Nucleus accumbens (tissue), 56 donors: ENCODE measurements at places on chromosomes 12 and 14.

DNA sequence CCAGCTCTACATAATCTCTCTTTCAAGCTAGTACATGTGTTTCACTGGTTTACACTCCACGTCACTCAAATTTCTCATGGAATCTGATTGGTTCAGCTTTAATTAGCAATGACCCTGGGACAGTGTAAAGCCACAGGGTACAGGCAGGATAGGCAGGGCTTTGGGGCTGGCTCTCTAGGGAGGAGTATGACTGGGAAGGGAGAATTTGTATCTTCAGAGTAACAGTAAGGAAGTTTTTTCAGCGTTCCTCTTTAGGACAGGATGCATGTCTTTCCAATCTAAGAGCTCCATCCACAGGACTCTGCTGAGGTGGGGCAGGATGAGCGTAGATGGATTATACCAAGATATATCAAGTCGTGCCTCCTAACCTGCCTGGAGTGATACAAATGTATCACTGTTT, 112.0 kb upstream of the CLEC14A start:
- no peak for DNase-seq

- no peak for DNase-seq
Observed at GRCh38 chr12:31005944-31006361, 67.7 kb upstream of the DDX11 start.

DNA sequence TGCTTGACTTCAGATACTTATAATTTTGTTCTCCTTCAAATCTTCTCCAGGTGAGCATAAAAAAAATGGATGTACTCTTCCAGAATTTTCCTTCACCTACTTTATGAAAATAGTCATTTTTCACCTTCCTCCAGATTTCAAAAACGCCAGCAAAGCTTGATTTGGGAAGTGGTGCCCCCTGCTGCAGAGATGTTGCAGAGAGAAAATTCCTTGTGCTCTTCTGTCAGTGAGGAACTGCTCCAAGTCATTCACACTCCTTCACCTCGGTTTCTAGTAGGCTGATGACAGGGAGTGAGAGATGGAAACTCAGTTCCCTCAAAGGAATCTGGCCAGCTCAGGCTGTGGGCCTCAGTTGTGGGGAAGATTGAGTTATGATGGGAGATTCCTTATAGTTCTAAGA, 24.2 kb upstream of the RNASE3 start:
- peak; percentile 11 for DNase-seq

GRCh38 chr12:19893514-19893913, 454.2 kb downstream of the AEBP2 start:
- no peak for DNase-seq

DNA sequence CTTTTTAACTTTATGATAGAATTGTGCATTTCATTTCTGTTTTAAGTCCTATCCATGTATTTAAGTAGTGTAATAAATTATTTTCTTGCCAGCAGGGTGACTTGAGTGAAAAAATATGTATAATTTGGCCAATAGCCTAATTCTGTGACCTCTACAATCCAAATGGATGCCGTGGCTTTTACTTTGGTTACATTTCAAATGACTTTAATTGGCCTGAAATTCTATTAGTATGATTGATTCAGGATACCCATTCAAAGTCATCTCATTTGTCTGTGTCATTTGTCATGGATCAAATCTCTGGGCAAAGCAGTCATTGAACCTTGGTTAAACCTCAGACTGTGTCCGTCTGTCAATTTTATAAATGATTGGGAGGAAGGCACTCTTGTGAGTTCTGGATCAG, 29.6 kb downstream of the CRADD start:
- no peak for DNase-seq

DNA sequence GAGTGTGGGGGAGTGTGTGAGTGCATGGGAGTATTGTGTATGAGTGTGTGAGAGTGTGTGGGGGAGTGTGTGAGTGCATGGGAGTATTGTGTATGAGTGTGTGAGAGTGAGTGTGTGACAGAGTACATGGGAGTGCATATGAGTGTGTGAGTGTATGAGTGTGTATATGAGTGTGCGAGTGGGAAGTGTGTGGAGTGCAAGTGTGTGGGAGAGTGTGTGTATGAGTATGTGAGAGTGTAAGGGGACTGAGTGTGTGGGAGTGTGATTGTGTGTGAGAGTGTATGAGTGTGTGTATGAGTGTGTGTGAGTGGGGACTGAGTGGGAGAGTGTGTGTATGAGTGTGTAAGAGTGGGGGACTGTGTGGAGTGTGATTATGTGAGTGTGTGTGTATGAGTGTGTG, 40.7 kb downstream of the PRIMA1 start:
- DNase-seq, result no peak

GRCh38 chr12:52965337-52965731, 16.4 kb downstream of the KRT18 start:
- DNase-seq, result no peak

DNA sequence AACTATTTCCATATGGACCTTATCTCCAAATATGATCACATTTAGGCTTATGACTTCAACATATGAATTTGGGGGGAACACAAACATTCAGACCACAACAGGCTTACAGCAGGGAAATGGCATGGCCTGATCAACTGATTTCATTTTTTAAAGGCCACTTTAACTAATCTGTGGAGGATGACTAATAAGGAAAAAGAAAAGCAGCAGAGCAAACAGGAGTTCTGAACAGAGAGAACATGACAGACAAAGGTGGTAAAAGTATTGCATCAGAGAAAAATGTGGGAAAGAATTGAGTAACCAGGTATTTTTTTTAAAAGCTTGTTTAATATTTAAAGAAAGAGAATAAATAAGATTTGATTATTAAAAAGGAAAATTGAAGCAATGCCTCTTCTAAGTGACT, 366.1 kb upstream of the TMPO start:
- no peak for DNase-seq

- DNase-seq, result no peak
Observed at GRCh38 chr14:38134416-38135030, 73.2 kb upstream of the SSTR1 start.

DNA sequence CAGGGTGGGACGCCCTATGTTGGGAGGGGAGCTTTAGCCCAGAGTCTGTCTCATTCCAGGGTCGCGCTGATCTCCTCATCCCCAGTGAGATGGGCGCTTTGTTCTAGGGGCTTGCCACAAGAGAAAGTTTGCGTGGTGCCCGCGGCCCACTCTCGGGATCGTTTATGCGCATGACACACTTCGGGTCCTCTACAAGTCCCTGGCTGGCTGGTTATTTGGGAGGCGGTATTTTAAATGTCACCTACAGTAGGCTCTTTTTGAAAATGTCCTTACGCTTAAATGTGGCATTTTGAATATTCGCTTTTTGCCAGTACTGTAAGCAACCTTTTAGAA, 541 bp downstream of the GOLT1B start:
- DNase-seq, result peak; percentile 45

DNA sequence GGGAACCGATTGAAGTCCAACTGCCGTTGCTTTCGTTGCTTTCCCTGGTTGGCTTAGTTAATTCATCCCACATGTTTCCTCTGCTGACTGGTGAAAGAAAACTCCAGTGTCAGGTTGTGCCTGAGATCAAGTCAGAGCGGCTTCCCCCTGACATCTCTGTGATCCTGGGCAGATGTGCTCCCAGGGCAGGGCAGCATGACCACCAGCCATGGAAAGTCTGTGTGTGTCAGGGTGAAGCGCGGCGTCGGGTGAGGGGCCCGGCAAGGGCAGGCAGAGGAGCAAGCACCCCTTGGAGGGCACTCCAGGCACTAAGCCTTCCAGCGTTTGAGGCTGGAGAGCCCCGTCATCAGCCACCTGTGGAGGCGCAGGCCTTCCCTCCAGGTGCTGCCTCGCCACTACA, 54.5 kb upstream of the IGF1 start:
- DNase-seq, result no peak

- peak; percentile 10 for DNase-seq
Observed at GRCh38 chr12:128573907-128574306, 249.9 kb downstream of the SLC15A4 start.

DNA sequence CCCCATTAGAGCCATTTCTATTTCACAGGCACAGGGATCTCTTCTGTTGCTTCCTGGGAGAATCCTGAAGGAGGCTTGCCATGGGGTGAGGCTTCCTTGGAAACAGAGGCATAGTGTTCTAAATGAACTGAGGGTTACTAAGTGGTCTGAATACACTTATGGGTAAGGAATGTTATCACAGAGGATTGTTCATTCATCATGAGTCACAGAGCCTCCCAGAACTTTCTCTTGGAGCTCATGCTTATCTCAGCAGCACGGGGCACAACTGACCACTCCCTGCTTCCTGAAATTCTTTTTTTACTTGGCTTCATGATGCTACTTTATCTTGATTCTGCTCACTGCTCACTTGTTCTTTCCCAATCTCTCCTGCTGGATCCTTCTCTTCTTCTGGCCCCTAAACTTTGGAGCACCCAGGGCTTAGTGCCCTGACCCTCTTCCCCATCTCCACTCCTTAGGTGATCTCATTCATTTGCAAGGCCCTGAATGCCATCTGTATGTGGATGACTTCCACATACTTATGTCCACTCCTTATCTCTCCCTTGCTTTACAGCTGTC, 57.9 kb downstream of the ANO6 start:
- DNase-seq, result no peak

- DNase-seq, result peak; percentile 19
Observed at GRCh38 chr12:57093415-57094207, 4.7 kb downstream of the NAB2 start.

GRCh38 chr12:131041968-131042833, 88.5 kb downstream of the ADGRD1 start:
- DNase-seq, result no peak
